ENCODE measurements at places on chromosomes 1 and 21.

DNA sequence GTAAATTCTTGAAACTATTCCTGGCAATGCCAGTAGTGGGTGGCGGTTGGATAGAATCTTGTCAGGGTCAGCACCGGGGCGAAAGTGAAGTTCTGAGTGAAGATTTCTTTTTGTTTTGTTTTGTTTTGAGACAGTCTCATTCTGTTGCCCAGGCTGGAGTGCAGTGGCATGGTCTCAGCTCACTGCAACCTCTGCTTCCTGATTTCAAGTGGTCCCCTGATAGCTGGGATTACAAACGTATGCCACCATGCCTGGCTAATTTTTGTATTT is 33.3 kb downstream of the PCNT start:
- DNase-seq: no peak

GRCh38 chr1:6012529-6013318 is 20.5 kb upstream of the NPHP4 start:
- DNase-seq: no peak

DNA sequence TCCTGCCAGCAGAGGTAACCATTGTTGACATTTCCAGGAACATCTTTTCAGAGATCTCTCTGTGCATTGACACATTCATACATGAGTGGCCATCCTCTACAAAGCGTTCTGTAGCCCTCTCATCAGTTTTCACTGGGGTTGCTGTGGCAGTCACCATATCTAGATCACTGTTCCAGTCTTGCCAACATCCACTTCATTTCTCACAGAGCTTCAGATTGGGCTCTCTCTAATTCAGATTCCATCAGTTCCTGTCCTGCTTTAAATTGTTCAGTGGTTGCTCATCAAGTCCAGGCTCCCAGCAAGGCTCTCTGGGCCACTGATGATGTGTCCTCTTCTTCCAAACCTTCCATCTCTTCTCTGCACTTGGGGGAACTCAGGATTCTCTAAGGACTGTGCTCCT is 173.7 kb downstream of the KCNJ6 start:
- no peak for DNase-seq

GRCh38 chr1:16170283-16170673 is 14.4 kb upstream of the EPHA2 start:
- DNase-seq: no peak

GRCh38 chr1:245609354-245610150 is 454.8 kb downstream of the KIF26B start:
- DNase-seq: peak; percentile 30

DNA sequence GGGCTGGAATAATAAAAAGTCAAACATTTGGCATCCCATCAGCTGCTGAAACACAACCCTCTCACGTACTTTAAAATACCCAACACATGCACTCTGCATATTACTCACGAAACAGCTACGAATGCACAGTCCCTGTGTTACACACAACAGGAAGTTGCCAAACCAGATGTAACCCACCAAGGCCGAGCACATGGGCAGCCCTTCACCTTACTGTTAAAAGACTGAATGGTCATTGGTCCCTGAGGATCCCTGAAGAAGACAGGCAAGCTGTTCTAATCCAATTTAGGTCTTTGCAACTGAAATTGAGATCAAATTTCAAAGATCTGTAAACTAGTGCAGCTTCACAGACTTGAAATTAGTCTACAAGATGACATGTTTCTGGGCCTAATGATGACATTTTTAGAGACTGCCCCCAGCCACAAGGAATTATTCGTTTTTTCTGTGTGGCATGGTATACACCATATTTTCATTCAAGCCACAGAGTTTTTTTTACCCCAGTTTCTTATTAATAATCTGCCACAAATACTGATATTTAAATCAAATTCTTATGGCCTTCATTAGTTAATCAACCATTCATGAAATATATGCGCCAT is 25.6 kb upstream of the IER5 start:
- DNase-seq: no peak

DNA sequence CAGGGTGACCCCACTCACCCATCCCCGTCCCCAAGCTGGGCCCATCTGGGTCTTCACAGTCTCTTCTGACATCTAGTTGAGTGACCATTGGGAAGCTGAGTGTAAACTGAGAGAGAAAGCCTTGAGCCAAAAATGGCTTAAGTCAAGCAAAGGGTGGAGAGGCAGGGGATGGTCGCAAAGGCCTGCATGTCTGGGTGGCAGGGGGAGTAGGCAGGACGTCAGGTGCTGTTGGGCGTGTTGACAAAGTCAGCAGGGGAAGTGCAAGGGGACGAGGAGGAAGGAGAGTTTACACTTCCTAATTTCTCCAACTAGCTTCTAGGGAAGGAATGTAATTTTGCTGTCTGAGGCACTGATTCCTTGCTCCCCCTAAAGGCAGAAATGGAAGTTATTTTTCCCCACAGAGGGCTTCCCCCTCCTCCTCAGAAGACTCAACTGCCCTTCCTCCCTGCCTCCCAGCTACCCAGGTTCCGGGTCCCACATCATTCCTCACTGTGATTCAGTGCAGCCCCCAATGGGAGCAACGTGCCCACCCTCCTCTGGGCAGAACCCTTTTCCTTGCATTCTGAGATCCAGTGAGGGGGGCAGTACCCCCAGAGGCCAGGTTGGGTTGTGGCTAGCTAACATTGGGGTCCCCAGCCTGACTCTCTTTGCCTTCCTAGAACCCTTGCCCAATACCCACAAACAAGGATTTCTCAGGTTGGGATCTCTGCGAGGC is 1.2 kb upstream of the ADORA1 start:
- no peak for DNase-seq

All from NCI-H748 treated with DMSO at 0.1 percent for 48 hours (cell line).